Inflammatory macrophage (primary cell): ENCODE measurements at places on chromosomes 16 and 17.

DNA sequence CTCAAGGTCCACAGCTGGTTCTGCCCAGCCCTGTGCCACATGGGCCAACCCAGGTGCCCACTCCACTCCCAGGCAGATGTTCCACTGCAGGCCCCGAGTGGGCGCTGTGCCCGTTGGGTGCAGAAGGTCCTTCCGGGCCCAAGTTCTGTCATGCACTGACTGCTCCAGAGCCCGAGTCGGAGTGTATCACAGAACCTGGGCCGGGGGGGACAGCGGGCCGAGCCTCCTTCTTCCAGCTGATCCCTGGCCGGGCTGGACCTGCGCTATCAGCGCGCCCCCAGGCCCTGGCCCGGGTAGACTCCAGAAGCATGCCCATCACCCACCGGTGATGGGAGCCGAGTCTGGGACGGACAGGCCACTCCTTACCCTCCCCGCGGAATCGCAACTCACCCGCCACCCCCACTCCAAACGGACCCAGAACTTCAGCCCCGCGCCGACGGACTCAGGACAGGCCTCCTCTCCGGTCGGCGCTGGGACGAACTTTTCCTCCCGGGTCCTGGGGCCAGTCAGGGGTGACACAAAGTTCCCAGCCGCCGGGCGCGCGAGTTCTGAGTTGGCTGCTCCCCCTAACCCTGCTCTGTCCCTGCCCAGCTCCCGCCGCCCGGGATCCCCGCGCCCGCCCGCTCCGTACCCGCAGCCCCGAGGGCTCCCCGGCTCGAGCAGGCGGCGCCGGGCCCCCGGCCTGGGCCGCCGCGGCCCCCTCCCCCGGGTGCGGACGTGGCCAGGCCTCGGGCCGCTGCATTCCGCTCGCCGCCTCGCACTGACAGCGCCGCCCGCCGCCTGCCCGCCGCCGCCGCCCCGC, at the start of gene COPZ2:
Gene COPZ2, minus strand, starts transcription at position 762 of the 802 bp plus-strand sequence. Its CDS starts 20 bp downstream, at position 742.
- peak; percentile 63 for DNase-seq

GRCh38 chr17:76586741-76587487, 1.3 kb upstream of the ST6GALNAC2 start:
- no peak for DNase-seq

DNA sequence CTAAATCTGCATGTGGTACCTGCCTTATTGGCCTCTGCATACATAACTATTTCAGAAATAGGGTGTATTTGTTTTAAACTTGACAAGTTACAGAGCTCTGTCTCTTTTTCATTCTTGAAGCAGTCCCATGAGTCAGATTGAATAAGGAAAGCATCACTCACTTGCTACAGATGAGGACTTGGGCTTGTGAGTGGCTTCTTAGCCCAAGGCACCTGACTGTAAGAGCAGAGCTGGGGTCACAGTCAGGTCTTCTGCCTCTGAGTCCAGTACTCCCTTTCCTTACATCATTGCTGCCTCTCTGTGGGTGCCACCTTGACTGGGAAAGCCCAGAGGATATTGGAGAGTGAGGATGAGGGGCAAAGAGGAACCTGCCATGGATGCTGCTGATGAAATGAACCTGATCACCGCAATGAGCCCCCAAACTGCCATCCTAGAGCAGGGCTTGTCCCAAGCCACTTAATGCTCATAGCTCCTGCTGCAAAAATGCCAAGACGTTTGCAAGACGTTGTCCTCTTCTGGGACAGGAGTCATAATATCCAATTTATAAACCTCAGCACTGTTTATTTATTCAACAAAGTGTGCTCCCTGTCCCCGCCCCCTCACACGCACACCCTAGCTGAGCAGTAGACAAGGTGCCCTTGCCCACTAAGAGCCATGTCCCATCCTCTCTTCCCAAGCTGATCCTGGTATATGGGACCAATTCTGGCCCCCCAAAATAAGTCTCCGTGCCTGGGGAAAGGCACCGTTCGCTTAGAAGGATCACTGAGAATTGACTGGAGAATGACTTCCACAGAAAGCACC, 74.1 kb downstream of the CCDC182 start:
- DNase-seq: no peak

- DNase-seq: no peak
Observed at GRCh38 chr17:82636626-82637598, 11.3 kb downstream of the WDR45B start.

DNA sequence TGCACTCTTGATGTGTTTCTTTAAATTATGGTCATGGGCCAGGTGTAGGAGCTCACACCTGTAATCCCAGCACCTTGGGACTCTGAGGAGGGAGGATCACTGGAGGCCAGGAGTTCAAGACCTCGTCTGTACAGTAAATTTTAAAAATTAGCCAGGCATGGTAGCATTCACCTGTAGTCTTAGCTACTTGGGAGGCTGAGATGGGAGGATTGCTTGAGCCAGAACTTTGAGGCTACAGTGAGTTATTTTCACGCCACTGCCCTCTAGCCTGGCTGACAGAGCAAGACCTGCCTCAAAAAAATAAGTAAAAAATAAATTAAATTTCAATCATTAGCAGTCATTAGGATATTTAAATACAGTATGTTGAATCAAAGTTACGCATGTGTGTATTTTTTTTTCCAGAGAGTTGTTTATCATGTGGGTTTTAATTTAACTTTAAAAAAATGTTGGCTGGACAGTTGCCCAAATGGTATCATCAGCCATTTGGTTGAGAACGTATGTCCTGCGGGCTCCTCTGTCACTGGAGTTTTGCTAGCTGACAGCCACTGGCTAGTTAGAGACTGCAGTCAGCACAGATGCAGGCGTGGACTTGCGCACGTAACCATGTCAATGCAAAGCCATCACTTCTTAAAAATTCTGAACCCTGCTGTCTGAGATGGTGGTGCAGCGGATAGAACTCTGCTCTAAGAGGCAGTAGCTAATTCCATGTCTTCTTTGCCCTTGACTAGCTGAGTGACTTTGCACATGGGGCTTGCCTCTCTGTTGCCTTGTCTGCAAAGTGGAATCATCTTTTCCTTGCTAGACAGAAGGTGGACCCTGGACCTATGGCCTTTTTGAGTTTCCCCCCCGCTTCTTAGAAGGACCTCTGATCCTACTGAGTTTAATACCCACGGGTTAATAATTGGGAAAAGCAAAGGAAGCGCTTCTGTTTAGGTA, 40.0 kb downstream of the MAPT start:
- no peak for DNase-seq
